Activated naive CD8-positive, alpha-beta T cell treated with anti-CD3 and anti-CD28 coated beads, Interleukin-2, amount 50 U/mL, for 16 hours (primary cell): ENCODE measurements at places on chromosomes 13 and 19.

GRCh38 chr13:59422646-59423045, 741.1 kb downstream of the DIAPH3 start:
- no peak for DNase-seq

- no peak for DNase-seq
Observed at GRCh38 chr13:71830323-71830722, 36.7 kb downstream of the DACH1 start.

GRCh38 chr13:109447667-109448066, 338.7 kb downstream of the IRS2 start:
- no peak for DNase-seq

GRCh38 chr13:44273991-44274770, 99.4 kb upstream of the SERP2 start:
- DNase-seq: no peak
